ENCODE measurements at places on chromosomes 2 and 18.

DNA sequence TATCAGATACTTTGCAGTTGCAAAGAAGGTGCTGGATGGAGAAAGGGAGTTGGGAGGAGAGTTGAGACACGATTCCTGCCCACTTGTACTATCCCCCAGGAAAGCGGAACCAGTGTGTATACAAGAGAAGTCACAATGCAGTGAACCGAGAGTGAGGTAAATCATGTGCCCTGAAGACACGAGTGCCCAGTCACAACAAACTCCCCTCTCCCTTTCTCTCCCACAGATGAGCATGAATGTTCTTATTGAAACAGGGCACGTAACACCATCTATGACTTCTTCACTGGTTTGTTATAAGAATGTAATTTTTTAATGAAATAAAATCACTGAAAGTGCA lies 155.7 kb downstream of the IRS1 start:
- DNase-seq = no peak

GRCh38 chr18:75124551-75124950 lies 84.4 kb downstream of the PTGR3 start:
- DNase-seq = no peak

- DNase-seq = no peak
Observed at GRCh38 chr2:86791573-86791972, 860 bp upstream of the CD8A start.

DNA sequence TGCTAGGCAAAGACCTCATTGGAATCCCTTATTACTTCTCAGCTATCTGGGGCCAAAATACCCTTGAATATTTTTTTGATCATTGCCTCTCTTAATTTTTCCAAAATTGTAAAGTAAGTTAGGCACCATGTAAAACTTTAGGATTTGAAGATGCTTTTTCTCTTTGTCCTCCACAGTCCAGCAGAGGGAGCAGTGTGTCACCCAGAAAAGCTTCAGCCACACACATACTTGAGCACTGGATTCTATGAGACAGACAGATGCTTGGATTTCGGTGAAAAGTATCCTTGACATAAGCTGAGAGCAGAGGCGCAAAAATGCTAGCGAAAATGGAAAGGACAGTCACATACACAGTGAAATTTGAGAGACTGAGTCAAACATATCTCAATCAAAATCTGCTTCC lies 74.7 kb upstream of the KCNJ3 start:
- DNase-seq = no peak

- DNase-seq = no peak
Observed at GRCh38 chr2:240202586-240202985, 62.1 kb upstream of the OTOS start.

DNA sequence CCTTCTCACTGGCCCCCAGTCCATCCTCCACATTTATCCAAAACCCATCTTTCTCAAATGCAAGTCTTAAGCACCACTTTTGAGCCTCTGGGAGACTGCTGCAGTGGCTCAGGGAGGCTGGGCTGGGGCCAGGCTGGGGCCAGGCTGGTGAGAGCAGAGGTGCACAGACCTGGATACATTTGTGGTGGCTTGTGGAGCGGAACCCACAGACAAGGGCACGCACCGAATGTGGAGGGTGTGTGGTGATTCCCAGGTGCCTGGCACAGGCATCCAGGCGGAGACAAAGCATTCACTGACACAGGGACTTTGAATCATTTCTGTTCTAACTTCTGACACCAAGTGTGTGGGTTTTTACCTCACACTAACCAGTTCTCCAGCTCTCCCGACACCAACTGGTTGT lies 42.2 kb upstream of the MGAT4A start:
- no peak for DNase-seq

- DNase-seq = no peak
Observed at GRCh38 chr2:16709769-16710168, 44.1 kb upstream of the CYRIA start.

- DNase-seq = no peak
Observed at GRCh38 chr18:22624176-22624575, 206.5 kb upstream of the CTAGE1 start.

DNA sequence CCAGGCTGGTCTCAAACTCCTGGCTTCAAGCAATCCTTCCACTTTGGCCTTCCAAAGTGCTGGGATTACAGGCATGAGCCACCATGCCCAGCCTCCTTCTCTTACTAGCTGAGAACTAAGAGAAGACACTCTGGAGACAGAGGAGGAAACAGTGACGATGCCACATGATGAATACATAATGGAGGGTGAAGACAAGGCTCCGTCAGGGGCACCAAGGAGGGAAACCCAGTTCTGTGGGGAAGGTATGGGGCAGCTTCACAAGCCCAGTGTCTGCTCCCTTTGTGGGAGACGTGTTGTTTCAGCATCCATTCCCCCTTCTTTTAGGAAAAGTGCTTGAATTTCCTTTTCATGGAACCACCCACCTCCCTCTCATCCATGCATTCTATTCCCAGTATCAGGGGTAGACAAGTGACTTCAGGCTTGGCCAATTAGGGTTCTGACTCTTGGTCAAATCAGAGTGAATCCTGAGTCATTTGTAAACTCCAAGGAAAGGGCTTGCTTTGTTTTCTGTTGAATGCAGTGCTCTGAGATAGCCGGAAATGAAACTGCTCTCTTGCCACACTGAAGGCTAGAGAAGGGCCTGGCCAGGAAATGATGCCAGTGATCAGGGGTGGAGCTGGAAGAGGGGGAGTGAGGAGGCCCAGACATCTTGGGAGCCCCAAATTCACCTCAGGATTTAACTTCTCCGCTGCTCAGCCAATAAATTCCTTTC lies 23.7 kb downstream of the TMEM127 start:
- no peak for DNase-seq

DNA sequence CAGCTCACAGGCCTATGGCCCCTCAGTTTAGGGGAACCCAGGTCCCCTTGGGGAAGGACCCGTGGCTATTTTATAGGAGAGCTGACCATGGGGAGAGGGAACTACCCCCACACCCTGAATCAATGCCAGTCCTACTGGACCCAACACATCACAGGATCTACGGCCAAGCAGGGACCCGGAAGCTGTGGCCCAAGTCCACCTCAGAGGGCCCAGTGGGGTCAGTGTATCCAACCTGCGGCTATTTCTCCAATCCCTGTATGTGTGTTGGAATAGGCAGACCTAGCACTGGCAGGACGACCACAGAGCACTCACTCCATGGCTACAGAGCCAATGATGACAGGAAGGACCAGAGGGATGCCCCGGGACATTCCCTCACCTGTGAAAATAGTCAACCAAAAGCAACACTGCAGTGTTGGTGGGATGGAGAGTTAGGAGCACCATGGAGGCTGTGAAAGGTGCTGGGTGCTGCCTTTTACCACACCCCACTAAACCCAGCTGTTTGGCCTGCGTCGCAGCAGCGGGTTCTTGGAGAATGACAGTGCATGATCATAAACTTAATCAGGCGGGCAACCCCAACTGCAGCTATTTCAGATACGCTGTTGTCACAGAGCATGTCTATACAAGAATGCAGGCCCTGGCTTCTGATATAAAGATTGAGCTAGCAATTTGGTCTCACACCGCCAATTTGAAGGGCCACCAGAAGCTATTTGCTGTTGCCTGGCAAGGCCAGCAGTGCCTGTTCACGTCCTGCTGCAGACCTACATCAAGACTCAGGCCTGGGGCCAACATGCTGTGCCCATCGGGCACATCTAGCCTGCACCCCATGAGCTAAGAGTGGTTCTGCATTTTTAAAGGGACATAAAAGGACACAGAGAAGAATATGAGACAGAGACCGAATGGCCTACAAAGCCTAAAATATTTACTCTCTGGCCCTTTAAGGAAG lies 110.4 kb downstream of the EIPR1 start:
- no peak for DNase-seq

GRCh38 chr2:105645031-105645937 lies 99.4 kb upstream of the NCK2 start:
- no peak for DNase-seq

DNA sequence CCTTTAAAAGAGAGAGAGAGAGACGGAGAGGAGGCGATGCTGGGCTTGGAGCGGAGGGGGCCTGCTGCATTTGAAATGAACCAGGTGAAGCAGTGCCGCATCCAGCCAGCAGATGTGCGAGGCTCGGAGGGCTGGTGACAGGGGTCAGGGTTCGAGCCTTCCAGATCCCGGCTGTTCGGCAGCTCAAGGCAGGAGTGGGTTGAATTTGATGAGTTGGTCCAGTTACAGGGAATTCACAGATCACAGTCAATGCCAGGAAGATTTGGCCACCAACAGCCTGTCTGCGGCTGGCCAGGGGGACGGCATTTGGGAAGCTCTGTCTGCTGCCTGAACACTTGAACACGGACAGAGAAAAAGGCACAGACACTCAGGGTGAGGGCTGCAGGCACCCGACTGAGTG lies 48.6 kb downstream of the PTGR3 start:
- DNase-seq = no peak

GRCh38 chr2:226788064-226788463 lies 11.6 kb downstream of the IRS1 start:
- DNase-seq = no peak

DNA sequence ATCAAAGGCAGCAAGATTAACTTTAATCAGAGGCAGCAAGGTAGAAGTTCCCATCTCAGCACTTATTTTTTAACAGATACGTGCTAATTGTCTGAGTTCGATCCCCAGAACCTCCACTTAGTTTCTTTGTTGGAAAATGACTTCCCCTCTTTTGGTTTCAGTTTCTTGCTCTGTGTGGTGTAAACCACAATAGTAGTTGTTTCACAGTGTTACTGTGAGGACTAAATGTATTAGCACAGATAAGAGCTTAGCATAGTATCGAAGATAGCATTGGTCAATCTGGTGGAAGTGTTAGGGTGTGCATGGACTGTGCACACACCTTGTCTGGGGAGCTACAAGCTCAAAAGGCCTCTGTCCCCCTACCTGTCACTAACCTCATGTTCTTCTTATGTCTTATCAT lies 988.3 kb upstream of the GYPC start:
- no peak for DNase-seq

- no peak for DNase-seq
Observed at GRCh38 chr18:76405681-76406356, 89.2 kb downstream of the ZNF516 start.

- DNase-seq = no peak
Observed at GRCh38 chr2:167733747-167734146, 513.6 kb downstream of the STK39 start.

Data from SK-N-MC (cell line).